Panc1 (cell line): ENCODE measurements at places on chromosomes 5 and 9.

GRCh38 chr9:29039258-29039657, 1466.0 kb upstream of the C9orf72 start:
- DNase-seq: no peak
- no peaks in the 10 kb centered on the region for H3K4me1 ChIP-seq

GRCh38 chr9:63816751-63817621, 1468.0 kb downstream of the FOXD4L5 start:
- H3K4me3 ChIP-seq: peak overlapping the region; percentile 24; the same call in 1 of the 2 replicates
- H3K27me3 ChIP-seq: no peaks in the 10 kb centered on the region
- DNase-seq: no peak

DNA sequence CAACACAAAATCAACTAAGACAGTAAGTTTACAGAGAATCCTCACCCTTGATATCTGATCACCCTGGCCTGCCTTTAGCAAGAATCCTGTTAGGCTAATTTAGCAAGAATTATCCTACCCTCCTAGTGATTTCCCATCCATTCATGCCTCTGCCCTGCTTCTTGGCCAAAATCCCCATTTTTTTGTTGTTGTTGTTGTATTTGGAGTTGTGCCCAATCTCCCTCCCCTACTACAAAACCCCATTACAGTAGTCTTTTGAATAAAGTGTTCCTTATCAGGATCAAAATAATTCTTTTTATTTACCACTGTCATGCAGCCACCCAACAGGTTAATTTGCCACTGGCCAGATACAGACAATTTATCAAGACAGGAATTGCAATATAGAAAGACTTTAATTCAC, 58.5 kb upstream of the CLINT1 start:
- no peak overlapping the region for H3K27ac ChIP-seq
- H3K4me3 ChIP-seq: no peak overlapping the region
- DNase-seq: no peak

DNA sequence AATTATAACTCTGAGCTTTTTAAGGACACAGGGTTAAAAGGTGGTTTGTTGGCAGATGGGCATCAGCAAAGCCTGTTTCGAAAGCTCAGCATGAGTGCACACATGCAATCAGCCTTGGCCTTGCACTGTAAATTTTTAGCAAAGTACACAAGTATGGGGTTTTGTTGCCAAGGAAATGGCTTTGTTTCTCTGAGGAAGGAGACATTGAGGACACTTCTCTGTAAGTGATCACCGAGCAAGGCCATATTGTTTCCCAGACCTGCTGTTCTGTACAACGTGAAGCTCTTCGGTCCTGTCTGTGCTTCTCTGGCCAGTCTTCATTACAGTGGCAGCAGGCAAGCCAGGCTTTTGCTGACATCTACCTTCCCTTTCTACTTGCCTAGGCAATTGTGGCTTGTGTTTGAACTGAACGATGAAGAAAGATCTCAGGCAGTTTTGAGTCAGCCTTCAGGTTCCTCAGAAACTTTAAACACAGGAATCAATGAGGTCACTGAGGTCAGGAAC, 27.9 kb upstream of the GLRX start:
- H3K4me3 ChIP-seq: no peak overlapping the region
- no peak overlapping the region for H3K27ac ChIP-seq
- no peaks in the 10 kb centered on the region; the same call in 1 of the 2 replicates for H3K27me3 ChIP-seq
- H3K4me1 ChIP-seq: no peaks in the 10 kb centered on the region
- no peaks in the 10 kb centered on the region for H3K36me3 ChIP-seq
